ENCODE measurements at places on chromosomes 12 and 14.
A peak's percentile ranks its signal among the peaks of the same experiment; 100 is the strongest.

DNA sequence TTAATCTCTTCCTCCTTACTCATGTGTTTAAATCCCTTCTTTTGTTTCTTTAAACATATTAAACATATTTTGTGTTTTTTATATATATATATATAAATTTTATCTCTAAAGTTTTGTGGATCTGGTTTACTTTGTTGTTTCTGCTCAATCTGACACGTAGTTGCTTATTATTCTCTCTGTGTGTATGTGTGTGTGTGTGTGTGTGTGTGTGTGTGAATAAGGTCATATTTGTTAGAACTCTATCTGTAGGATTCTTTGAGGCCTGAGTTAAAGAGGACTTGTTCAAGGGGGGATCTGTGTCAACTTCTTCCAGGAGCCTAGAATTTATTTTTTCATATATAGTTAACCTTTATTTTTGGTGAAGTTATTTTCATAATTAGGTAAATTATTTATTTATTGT lies 2.7 kb downstream of the GPR65 start:
- no peak for DNase-seq

GRCh38 chr14:53153702-53154112 lies 584 bp upstream of the DDHD1 start:
- peak; percentile 50 for DNase-seq

GRCh38 chr14:22070119-22070982 lies 396.7 kb upstream of the OR4E1 start:
- peak; percentile 74 for DNase-seq

DNA sequence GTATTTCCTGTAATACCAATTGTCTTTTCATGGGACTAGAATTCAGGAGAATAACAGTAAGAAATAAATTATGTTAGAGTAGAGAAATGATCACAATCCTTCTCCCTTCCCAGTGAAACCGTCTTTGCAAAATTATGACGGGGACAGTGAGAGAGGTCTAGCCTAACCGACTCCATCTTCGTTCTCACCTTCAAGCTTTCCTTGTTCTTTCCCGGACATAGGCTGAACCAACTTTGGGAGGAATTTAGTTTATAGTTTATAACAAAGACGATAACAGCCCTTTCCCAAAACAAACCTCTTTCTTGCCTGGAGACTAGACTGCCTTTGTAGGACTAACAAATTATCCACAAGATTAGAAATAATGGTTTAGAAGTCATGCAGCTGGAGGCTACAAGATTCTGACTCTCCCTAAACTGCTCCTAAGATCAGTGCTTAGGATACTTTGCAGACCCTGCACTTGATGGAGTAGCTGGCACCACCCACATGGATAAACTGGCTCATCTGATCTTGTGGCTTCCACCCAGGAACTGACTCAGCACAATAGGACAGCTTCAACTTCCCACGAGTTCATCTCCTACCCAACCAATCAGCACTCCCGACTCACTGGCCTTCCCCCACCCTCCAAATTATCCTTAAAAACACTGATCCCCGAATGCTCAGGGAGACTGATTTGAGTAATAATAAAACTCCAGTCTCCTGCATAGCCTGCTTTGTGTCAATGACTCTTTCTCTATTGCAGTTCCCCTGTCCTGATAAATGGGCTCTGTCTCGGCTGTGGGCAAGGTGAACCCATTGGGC lies 521.2 kb upstream of the TBX3 start:
- DNase-seq: no peak

DNA sequence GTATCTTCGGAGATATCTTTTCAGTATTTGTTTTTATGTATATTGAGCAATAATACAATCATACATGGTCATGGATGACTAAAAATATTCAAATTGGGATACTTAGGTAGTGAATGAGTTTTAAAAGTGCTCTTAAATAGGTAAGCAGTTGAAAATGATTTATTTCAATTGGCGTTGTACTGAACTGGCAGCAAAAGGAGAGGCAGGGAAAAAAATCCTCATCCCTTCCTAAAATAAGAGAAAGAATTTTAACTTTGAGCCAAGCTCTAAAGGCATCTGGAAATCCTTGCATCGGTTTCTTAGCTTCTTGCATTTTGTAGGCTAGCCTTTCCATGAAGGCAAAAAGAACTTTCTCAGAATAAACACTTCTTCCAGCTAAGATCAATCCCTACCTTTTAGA lies 125.2 kb downstream of the MGST1 start:
- DNase-seq: no peak

GRCh38 chr12:76866726-76867125 lies 12.1 kb downstream of the CSRP2 start:
- DNase-seq: no peak

DNA sequence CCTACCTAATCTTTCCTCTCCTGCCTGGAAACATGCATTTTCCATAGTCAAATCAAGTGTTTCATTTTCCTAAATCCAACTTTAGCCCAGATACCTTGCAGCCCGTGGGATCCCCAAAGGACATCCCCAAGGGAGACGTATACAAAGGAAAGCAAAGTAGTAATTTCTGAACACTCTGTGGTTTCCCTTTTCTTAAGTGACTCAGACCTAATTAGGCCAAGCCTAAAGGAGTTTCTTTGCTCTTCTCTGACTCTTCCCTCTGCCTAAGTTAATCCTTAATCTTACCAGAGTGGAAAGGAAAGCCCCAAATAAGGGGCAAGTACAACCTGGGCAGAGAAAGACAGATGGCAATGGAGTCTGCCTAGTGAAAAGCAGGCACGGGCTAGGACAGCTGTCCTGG lies 250.3 kb downstream of the SPTSSA start:
- no peak for DNase-seq

DNA sequence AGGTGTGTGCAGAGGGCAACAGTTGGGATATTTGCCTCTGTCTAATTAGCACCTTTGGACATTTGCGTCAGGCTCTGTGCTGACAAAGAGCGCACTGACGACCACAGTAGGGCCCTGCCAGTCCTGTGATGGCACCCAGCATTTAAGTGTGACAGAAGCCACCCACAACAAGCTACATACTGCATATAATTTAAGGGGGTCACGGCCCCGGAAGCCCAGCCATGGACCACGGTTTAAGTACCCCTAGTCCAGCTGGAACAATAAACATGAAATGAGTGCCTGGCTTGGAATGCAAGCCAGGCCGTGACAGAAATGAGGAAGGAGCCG lies 16.8 kb upstream of the DYNC1H1 start:
- peak; percentile 33 for DNase-seq

DNA sequence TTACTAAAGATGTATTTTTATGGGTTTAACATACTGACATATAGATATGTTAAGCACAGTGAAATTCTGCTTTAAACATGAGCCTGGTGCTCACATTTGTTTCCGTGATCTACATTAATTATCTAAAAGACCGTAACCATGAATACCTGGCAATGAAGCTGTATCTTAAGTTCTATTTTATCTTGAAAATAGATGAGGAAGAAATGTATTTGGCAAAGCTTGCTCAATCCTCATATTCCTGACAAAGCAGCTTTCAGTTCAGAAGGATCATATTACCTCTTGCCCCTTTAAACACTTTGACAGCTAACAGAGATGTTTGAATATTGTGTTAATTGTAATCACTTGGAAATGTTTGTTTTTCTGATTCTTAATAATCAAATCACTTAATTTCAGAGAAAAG lies 9.8 kb downstream of the EPYC start:
- DNase-seq: no peak

- DNase-seq: no peak
Measured at GRCh38 chr14:68544081-68544892, 248.6 kb downstream of the ZFP36L1 start.

GRCh38 chr14:72023128-72024042 lies 91.2 kb downstream of the RGS6 start:
- no peak for DNase-seq

- DNase-seq: no peak
Measured at GRCh38 chr12:230925-231671, 17.1 kb upstream of the SLC6A12 start.

GRCh38 chr12:65740873-65741600 lies 83.2 kb upstream of the HMGA2 start:
- peak; percentile 70 for DNase-seq

GRCh38 chr14:48390346-48390745 lies 714.9 kb upstream of the MDGA2 start:
- no peak for DNase-seq

GRCh38 chr12:124463341-124463921 lies 104.0 kb downstream of the NCOR2 start:
- DNase-seq: no peak

- DNase-seq: no peak
Measured at GRCh38 chr12:111606767-111607230, 7.7 kb upstream of the ATXN2 start.

DNA sequence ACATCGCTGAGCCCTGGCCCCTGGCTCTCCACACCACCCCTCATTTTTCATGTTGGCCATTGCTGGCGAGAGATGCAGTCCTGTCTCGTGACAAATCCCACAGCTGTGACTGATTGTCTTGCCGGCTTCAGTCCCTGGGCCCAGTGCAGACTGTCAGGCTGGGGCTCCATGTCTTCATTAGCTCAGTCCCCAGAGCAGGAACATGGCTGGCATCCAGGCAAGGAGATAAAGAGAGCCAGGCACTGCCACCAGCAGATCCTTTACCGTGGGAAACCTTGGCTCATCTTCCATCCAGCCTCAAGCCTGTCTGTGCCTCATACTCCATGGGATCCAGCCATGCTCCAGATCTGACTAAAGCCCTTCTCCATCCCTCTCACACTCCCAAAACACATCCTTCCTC lies 284.7 kb upstream of the FKBP4 start:
- DNase-seq: no peak

DNA sequence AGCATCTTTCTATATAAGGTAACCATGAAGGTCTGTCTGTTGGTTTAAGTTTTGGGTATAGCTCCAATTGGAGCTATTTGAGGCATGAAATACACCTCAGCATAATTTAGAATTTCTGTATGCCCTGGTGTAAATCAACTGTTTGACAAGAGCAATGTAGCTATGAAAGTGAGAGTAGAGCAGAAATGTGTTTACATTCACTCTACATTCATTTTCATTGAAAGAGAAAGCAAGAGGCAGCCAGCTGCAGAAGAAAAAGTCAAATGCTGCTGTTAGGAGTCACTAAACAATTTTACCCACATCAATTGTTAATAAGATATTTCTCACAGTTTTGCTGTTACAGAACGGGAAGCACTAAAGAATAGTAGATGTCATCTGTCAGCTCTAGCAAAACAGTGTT lies 252.5 kb downstream of the SLC6A15 start:
- DNase-seq: no peak

DNA sequence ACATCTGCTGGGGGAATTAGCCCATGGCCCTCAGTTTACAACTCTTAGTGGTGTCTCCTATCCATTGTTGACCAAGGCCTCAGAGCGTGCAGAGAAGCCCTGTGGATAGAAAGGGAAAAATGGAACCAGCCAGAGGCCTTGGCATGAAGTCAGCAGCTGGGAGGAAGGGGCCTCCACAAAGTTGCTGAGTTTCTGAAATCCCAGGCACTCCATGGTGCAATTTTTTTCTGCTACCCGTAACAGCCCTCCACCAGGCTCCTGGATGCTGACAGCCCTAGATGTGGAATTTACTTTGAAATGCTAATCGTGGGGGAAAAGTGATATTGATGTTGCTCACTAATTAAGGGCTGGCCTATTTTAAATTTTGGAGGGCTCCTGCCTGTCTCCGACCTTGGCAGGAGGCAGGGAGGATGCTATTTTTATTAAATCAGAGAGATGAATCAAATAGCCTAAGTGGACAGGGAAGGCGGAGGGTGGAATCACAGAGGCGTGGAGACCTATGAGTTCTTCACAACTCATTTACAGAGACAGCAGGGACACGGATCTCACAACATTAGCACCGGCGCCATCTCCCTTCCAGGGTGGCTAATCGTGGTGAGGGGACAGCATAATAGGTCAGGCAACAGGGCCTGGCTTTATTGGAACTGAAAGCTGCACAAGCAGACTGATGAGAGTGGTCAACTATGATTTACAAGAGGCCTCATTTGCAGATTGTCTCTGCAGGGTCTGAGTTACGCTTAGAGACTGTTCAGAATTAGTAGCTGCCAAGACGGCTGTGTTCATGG lies 99.8 kb upstream of the WSCD2 start:
- no peak for DNase-seq

Data from activated naive CD4-positive, alpha-beta T cell treated with anti-CD3 and anti-CD28 coated beads for 36 hours (primary cell).